ENCODE measurements at places on chromosomes 12 and 14.

- peak; percentile 64 for DNase-seq
Observed at GRCh38 chr12:1791104-1791841, 29.1 kb upstream of the LRTM2 start.

GRCh38 chr12:9084417-9084816 is 31.3 kb downstream of the A2M start:
- no peak for DNase-seq

DNA sequence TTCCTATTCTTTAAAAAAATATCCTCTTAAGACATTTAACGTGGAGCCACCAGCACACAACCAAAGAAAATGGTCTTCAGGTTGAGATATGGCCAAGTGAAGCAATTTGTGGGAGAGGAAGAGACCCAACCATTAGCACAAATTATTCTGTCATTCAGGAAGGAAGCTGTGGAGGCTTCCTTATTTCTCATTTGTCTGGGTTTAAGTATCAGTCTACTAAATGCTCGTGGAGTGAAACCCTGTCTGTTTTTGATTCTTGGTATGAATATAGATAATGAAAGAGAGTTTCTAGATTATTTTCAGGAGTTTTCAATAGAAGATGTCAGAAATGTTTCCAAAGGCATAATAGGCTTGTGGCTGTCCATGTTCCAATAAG is 125.1 kb downstream of the GPR65 start:
- no peak for DNase-seq

GRCh38 chr12:121428883-121429282 is 29.0 kb downstream of the RNF34 start:
- no peak for DNase-seq

All from stimulated activated CD4-positive, alpha-beta T cell treated with anti-CD3 and anti-CD28 coated beads, Interleukin-2, amount 100 ng/mL, for 24 hours (primary cell).